Right ventricle myocardium inferior (tissue), 1 donor: ENCODE measurements at places on chromosomes 7 and 10. TPM values are rescaled to one million over a fixed set of nuclear protein-coding genes. Genes with fewer than 3 reads are reported as not detected.

DNA sequence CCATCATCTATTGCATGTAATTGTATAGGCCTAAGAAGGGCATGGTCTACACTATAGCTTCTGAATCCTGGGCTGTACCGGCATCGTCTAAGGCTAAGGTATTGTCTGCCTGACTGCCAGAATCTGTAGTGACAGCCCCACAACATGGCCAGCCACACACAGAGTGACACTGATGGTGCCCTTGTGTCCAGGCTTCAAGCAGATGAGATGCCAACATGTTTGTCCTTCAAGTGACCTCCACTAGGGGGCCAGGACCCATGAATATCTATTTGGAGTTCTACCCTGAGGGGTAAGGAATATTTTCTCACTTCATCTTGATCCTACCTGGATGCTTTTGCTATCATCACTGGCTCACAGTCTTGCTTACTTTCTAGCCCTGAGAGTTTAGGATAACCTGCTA is 1.5 kb downstream of the CYP3A7 start:
- DNase-seq, result no peak

- peak; percentile 37 for DNase-seq
These were observed 765.6 kb upstream of the GHITM start for GRCh38 chr10:83373671-83374070.

GRCh38 chr7:29281782-29282541 is 87.4 kb downstream of the CHN2 start:
- no peak for DNase-seq

Gene RNLS
- total RNA-seq, result 20.6 TPM

DNA sequence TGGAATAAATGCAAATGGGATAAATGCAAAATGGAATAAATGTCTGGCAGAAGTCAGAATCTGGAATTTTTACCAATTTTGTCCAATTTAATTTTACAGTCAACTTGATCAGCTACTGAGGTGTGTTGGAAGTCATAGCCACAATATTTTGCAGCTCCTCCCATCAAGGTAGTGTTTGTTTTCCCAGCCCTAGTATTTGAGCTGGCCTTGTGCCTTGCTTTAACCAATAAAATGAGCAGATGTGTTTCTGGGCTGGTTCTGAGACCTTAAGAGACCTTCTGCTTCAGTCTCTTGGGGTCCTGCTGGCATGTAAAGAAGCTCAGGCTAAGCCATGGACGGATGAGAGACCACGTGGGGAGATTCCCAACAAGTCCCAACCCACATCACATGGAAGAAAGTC is 42.7 kb upstream of the RSBN1L start:
- no peak for DNase-seq

Gene GNB2
- 120 TPM for total RNA-seq

Gene OR6B1
- total RNA-seq, result not detected

DNA sequence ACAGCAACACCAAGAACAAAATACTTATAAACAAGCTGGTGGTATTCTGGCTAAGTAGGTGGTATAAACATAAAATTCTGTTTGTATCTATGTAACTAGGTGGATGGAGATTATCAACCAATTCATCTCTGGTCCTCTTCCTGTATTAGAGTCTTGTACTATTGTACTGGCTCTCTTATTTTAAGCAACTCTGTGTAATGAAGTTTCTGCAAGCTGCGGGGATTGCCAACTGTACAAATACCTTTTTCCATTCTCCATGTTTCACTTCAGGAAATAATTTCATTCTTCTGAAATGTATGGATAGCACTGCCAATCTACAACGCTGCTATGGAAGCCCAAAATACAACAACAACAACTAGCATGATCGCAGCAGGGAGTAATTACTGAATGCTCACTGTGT is 44.8 kb downstream of the JAZF1 start:
- no peak for DNase-seq

DNA sequence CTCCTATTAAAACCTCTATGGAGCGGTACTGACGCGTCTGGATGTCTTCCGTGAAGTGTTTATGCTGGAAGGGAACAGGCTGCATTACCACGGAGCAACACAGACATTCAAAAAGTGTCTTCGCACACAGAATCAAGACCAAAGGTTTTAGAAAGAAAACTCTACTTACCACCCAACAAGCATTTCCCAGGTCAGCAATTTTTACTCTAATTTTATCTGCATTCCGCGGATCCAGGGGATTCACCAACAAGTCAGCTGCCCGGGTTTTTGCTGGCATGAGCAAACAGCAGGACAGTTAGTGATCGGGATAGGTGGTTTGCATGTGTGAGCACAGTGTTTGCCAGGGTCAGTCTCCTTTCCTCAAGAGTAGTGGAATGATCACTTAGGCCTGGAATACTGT is 118.8 kb downstream of the KMT2E start:
- no peak for DNase-seq
